Dermis blood vessel endothelial cell (primary cell): ENCODE measurements at places on chromosomes 12 and 14. TPM values are rescaled to one million over a fixed set of nuclear protein-coding genes. Genes with fewer than 3 reads are reported as not detected.

The EIF2B1 gene
- total RNA-seq: 77.3 and 96.1 TPM in 2 replicates

The C12orf54 gene
- not detected in 2 replicates for total RNA-seq

The MDGA2 gene
- total RNA-seq: not detected in 2 replicates

The RD3L gene
- not detected in 2 replicates for total RNA-seq
